ENCODE measurements at places on chromosomes 16 and 17. TPM values are rescaled to one million over a fixed set of nuclear protein-coding genes. Genes with fewer than 3 reads are reported as not detected.
A peak's percentile ranks its signal among the peaks of the same experiment; 100 is the strongest.

GRCh38 chr17:2797637-2798036 is 1.4 kb downstream of the RAP1GAP2 start:
- DNase-seq, result no peak

- DNase-seq, result peak; percentile 3
These were observed 11.8 kb downstream of the METTL9 start for GRCh38 chr16:21611198-21611555.

DNA sequence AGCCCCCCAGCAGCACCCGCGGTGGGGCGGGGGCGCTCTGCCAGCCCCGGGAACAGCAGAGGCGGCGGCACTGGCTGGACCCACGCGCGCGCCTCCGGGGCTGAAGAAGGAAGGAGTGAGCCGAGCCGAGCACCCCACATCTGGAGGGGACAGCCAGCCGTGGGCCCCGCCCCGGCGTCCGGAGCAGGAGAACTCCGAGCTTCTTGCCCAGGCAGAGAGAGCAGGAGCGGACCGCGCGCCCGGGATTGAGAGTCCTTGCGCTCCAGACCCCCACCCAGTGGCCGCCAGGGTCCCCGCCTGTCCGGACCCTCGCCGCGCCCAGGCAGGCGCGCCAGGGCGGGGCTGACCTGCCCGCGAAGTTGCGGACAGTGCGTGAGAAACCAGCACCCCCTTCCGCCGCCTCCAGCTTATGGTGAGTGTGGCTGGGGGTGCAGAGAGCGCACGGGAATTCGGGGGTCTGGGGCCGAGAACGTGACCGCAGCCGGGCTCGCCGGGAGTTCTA is 921.9 kb upstream of the EEF2KMT start:
- DNase-seq, result no peak

GRCh38 chr17:78706271-78706915 is 75.7 kb downstream of the CYTH1 start:
- no peak for DNase-seq

- DNase-seq, result no peak
These were observed 58.3 kb upstream of the DHX40 start for GRCh38 chr17:59506894-59507726.

- no peak for DNase-seq
These were observed 45.1 kb upstream of the ZC3H18 start for GRCh38 chr16:88524973-88525662.

DNA sequence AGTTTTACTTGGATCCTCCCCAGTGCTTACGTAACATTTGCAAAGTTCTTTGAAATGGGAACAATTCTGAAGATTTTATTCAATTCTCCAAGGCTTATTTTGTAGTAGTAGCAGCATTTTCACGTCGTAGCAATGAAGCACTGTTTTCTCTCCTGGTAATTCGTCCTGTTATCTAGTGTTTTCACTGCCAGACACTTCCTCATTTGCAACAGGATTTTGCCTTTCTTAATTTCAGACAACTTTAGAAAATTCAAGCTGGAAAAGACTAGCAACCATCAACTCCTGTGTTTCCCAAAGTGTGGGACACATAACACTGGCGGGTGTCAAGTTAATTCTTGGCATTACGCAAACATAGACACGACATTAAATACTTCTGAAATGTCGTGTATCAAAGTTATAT is 131.6 kb downstream of the CHD9NB start:
- no peak for DNase-seq

DNA sequence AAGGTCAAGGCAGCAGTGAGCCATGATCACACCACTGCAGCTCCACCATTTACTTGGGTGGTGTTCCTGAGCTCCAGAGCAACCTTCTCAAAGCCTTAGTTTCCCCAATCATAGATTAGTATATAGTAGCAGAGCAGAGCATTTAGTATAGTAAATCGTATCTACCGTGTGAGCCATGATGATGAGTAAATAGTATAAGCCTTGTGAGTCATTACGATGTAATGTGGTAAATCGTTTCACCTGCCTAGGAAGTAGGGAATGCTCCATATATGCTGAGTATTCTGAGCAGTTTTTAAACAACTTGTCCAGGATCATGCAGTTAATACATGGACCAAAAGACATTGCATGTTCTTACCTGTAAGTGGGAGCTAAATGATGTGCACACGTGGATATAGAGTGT is 66.4 kb downstream of the SCNN1B start:
- DNase-seq, result no peak

DNA sequence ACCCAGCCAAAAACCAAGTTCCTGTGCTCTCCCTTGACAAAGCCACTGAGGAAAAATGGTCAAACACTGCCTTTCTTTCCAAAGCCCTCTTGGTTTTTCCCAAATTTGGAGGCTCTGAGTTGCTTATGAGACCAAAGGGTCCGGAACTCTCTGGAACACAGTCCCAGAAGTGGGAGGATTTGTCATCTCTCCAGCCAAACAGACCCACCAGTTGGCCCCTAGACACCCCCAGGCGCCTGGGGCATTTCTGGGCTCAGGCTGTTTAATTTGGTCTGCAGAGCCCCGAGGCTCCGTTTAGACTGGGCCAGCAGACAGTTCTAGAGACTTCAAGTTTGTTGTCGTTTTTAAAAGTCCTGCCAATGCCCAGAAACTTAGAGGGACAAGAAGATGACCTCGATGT is 239.1 kb downstream of the SEC14L1 start:
- no peak for DNase-seq

DNA sequence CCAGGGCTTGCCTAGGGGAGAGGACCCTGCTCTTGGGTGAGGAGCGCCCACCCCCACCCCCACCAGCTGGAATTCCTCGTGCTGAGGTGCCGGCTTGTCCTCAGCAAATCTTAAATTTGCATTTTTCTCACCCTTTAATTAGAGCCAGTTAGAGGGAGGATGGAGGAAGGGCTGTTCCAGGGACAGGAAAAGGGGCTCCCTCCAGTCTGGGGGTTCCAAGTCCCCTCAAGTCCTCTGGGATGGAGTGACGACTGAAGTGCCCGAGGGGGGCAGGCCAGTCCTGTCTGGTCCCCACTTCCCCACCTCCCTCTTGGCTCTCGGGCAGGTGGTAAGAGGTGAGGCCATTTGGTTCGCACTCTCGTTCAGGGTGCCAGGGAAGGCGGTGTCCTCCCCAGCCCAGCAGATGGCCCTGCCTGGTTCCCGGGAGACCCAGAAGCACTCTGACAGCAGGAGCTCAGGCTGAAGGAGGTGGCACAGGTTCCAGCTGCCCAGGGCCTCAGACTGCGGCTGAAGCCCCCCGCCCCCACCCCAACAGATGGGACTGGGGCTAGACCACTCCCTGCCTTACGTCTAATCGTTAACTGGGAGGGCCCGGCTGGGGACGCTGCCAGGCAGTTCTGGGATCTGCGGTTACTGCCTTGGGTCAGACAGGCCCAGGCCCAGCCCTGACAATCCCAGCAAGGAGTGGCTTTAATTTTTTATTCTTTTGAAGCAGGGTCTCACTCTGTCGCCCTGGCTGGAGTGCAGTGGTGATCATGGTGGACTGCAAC is 2.2 kb downstream of the RAB26 start:
- DNase-seq, result no peak

- DNase-seq, result no peak
These were observed 364.5 kb upstream of the XYLT1 start for GRCh38 chr16:17835118-17835876.

DNA sequence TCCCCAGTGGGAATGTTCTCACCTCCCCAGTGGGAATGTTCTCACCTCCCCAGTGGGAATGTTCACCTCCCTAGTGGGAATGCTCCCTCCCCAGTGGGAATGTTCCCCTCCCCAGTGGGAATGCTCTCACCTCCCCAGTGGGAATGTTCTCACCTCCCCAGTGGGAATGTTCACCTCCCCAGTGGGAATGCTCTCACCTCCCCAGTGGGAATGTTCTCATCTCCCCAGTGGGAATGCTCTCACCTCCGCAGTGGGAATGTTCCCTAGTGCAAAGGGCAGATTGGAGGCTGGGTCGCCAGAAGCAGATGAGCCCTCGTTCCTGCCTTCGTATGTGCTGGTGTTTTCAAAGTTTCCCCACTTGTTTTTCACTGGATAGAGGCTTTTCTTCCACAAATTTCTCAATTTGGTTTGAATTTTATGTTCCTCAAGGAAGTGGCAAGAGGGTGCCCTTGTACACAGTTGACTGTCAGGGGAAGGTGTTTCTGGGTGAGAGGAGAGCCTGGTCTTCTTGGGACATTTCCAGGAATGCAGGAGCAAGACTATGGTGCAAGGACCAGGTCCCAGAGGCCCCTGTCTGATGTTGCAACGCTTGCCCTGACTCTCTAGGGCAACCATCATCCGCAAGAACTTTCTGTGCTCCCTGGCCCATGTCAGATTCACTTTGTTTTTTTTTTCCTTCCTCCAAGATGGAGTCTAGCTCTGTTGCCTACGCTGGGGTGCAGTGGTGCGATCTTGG is 34.0 kb downstream of the TRARG1 start:
- DNase-seq, result no peak

DNA sequence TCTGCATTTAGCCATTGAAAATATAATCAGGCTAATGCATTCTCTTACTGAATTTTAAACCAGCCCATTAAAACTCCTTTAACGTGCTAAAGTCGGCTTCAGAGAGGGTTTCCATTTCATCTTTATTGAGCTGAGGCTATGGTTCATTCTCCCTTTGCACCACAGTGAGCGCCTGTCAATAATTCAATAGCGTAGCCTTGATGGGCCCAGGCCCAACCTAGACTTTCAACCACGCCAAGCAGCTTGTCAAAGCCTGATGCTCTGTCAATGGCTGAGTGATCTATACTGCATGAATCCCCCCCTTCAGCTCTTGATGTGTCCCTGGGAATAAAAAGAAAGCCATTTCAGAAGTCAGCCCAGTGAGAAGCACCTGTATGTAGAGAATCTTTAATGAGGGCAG is 106.0 kb downstream of the RBFOX1 start:
- no peak for DNase-seq

DNA sequence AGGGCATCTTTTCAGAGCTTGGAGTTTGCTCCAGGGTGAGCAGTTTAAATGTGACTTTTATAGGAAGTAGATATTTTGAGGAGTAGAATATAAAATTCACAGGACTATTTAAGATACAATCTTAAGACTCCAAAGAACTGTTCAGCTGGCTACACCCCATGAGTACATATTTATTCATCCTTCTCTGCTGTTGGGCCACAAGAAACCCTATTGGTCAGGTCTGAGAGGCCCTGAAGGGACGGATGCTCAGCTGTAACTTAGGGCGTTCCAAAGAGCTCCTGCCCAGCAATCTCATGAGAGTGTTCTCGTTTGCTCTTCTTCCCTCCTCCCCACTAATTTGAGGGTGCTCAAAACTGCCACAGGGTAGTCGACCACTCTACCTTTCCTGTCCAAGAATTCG is 7.3 kb downstream of the ST6GALNAC2 start:
- DNase-seq, result peak; percentile 73

- no peak for DNase-seq
These were observed 10.8 kb downstream of the TBKBP1 start for GRCh38 chr17:47704736-47705135.

GRCh38 chr17:81710514-81711308 is 1.4 kb upstream of the SLC25A10 start:
- DNase-seq, result no peak

- DNase-seq, result peak; percentile 90
These were observed 213.3 kb upstream of the AXIN2 start for GRCh38 chr17:65774787-65775186.

DNA sequence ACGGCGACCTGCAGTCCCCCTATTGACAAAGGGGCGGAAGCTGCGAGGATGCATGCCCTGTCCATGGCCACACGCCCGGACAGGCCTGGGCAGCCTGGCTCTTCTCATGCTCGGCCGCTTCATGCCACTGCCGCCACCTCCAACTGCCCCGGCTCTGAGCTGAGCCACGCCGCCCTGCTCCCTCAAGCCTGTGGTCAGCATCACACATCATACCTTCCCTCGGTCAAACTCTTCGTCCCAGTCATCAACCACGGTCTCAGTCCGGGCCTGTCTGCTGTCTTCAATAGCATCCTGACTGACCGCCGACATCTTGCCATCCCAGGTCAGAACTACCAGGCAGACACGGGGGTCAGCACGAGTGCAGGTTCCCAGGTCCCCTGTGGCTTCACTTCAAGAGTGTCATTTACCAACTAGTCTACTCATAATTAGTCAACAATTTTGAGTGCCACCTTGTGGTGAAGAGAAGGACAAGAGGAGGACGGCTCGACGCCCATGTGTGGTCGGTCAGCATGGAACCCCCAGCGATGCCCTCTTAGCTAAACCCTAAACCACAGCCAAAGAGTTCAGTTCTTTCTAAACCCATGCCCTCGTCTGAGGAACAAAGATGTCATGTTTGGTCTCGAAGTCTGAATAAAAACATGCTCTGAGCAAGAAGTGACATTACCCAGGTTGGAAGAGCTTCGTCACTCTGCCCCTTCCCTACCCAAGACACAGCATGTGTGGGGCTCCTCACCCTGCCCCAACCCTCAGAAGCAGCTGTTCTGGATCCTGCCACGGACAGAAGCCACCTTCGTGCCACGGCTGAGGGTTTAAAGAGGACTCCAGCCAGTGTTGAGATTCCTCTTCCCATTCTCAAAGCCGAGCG is 16.9 kb upstream of the CYTH1 start:
- no peak for DNase-seq

DNA sequence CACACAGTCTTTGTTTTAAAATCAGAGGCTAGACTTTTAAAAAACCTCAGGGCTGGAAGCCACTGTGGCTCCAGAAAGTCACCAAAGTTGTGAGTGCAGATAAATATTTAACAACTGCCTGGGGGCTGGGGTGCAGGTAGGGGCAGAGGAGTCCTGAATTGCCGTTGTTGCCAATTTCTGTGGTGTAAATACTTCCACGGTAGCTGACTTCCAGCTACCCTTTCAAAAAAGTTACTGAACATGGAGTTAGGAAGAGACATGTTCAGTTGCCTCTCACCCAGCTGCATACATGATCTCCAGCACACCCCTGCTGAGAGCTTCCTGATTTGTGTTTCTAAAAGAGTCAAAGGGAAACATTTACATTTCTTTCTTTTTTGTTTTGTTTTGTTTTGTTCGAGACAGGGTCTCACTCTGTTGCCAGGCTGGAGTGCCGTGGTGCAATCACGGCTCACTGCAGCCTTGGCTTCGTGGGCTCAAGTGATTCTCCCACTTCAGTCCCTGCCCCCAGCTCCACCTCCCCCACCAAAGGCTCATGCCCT is 58.7 kb downstream of the PLXDC1 start:
- DNase-seq, result no peak

- DNase-seq, result peak; percentile 11
These were observed 26.0 kb downstream of the NECAB2 start for GRCh38 chr16:83994087-83994486.

GRCh38 chr16:23186171-23186570 is 3.6 kb downstream of the SCNN1G start:
- DNase-seq, result no peak

DNA sequence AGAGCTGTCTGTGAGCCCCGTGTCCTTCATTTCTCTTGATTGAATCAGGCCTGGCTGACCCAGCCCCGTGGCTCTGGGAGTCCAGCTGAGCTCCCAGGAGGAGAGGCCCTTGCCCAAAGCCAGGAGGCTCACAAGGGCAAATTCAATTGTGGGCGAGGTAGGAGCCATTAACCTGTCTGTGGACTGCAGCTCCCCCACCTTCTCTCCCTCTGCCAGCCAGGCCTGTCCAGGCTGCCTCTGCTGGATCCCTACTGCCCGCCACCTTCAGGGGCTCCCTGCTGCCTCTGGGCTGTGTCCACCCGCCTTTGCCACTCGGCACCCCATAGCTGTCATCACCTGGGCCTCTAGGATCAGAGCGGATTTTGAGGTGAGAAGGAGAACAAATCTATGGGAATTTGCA is 61.9 kb downstream of the RTN4RL1 start:
- no peak for DNase-seq

- no peak for DNase-seq
These were observed 772 bp downstream of the PFAS start for GRCh38 chr17:8249621-8250500.

- DNase-seq, result no peak
These were observed 2.6 kb upstream of the EXOSC6 start for GRCh38 chr16:70254180-70254964.

GPR142 gene
- total RNA-seq, result 1.2 TPM

TSNAXIP1 gene
- 0.24 TPM for total RNA-seq

PYDC1 gene
- not detected for total RNA-seq

TK1 gene
- total RNA-seq, result 8.9 TPM

MATCAP1 gene
- 2.6 TPM for total RNA-seq

All from umbilical cord (tissue), 2 donors.